ENCODE measurements at places on chromosomes 16 and 17.

DNA sequence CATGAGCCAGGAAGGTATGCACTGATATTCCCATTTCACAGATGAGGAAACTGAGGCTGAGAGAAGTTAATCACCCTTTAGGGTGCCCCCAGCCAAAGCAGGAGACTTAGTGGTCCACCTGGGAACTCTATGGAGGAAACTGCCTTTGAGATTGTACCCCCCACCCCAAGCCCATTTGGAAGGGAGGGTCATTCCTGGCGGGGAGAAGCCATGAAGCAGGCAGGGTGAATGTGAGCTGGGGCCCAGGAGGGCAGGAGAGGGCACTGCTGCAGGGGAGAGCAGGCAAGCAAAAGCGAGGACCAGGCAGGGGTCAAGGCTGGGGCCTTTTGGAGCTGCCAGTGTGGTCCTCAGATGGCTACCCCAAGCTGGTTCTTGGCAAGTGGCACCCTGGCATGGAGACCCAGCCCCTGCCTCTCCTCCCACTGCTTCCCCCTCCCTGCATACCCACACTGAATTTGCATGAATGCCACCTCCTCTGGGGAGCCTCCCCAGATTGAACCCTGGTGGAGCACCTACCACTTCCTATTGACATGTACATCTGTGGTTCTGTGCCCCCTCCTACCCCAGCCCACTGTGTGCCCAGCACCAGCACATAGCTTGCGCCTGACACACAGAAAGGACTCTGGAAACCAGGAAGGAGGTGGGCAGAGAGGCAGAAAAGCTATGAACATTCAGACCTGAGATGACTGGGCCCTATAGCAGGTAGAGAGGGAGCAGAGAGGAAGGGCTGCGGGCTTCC, 965 bp upstream of the TMC6 start:
- DNase-seq, result peak; percentile 75

DNA sequence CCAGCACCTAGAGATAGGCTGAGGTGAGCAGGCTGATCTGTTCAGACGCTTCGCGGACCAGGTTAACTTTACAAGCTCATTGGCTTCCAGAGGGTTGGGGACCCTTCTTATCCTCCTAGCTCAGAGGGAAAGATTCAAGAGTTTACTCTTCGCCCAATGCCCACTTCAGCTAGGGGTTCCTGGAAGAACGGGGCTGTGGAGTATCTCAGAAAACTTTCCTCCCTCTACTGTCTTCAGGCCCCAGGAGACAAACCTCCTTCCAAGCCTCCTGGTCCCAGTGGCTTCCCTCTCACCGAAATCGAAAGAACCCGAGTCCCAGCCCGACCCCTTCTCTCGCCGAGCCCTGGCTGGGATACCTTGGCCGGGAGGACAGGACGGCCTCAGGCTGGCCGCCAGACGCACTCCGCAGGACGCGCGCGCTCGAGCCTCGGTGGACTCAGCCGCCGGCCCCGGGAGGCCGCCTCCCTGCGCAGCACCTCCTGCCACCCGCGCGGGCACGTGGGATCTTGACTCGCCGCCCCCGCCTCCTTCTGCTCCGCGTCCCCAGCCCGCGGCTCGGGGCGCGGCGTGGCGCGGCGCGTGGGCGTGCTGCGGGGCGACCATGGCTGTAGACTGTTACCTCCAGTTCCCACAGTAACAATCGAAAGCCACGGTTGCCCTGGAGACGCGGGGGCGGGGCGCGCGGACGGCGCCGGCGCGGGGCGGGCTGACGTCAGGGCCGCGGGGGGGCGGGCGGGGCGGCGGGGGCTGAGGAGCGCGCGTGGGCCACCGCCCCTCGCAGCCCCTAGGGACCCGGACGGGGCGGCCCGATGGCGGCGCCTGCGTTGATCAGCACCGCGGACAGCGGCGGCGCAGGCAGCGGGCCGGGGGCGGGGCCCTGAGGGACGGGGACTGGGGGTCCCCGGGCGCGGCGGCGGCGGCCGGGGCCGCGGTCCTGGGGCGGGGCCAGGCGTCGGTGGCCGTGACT, 5.3 kb upstream of the HIC1 start:
- DNase-seq, result peak; percentile 92

DNA sequence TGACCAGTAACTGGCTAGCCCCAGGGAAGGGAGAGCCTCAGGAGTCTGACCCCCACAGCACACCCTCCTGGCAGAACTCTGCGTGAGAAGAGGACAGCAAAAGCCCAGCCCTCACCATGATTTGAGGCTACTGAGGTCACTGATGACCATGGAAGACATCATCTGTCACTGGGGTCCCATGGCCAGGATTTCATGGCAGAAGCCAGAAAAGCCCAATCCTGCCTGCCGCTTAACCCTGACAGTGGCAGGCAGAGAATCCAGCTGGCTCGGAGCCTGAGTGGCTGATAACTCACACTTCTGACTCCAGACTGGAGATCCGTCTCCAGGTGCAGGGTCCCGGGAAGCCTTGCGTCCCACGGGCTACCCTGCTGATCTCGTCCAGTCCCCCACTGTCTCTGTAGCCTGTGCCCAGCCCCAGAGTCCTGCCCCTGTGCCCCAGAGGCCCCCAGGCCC, 17.5 kb downstream of the GRIN2C start:
- DNase-seq, result no peak

GRCh38 chr16:50915120-50915519, 173.2 kb downstream of the CYLD start:
- DNase-seq, result no peak

DNA sequence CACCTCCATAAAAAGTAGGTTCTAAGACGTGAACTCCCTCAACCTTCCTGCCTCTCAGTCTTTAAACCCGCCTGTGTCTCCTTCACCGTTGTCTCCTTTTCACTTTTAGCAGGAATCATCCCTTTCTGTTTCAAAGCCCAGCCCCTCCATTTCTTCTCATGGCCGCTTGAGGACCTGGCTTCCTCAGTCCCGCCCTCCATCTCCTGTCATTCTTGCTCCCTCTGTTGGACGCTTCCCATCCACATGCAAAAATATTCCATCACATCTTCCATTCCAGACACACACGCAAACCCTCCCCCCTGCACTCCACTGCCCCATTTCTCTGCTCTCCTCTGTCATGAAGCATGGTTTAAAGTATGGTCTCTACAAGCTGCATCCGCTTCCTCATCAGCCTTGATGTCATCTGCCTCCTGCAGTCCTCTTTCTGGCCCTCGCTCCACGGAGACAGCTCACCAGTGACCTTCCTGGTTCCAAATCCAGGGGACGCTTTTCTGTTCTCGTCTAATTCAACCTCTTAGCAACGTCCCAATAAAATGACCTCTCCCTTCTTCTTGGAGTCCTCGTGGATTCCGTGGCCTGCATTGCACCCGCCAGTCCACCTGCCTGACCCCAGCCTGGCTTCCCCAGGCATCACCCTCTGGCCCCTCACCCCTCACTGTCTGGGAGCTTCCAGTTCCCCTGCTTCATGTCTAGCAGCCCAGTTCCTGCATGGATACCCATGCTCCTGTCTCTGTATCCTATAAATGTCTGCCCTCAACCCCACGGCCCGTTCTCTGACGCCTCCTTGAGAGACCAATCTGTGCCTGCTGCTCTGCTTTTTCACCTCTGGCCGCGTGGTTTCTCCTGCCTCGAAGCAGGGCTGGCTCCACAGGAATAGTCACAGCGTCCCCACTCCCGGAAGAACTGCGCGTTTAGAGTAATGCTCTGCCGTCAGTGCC, 26.2 kb downstream of the ANKRD40 start:
- peak; percentile 33 for DNase-seq

GRCh38 chr17:82623707-82624106, 24.5 kb downstream of the WDR45B start:
- DNase-seq, result no peak

- no peak for DNase-seq
Observed at GRCh38 chr16:66224626-66225025, 141.9 kb upstream of the CDH5 start.

GRCh38 chr16:9793623-9794022, 388.6 kb downstream of the GRIN2A start:
- no peak for DNase-seq

DNA sequence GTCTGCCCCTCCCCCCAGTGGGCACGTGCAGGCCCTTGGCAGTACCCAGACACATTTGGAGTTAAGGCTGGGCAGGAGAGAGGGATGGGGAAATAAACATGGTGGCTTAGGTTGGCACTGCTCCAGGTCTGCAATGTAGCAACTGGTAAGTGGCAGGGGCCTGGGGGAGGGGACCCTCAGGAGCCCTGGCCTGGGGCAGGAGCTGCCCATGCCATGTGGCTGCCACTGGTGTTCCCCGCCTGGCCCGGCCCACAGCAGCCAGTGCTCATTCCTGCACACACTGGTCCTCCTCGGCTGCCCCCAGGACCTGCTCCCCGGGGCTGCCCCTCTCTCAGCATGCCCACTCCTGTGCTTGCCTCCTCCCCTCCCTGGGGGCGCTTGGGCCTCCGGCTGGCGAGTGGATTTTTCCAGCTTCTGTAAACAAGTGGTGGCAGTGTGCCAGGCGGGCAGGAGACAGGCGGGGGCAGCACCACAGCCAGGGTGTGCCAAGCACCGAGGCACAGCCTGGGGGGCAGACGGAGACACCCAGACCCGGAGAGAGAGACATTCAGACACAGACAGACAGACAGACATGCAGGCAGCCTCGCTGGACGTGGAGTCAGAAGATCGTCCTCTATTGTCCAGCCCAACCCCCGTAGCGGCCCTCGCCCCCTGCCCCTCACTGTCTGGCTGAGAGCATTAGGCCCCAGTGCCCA, 9.4 kb downstream of the THRA start:
- no peak for DNase-seq

DNA sequence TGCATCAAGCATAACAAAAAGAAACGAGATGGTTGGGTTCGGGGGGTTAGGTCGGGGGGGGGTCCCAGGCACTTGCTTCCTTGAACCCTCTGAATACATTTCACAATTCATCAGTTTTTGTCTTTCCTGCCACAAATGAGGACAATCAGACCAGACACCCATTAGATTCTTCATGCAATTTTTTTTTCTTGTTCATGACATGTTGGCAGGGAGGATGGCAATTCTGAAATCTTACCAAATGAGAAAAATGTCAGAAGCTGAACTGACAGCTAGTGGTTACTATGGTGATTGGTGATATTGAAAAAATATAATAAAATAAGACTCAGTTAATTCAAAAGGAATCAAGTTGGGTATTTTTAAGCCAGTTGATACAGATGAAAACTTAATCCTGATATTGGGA, 419.5 kb upstream of the PSMD7 start:
- DNase-seq, result no peak

- DNase-seq, result no peak
Observed at GRCh38 chr17:38550661-38551060, 55.1 kb downstream of the SRCIN1 start.

GRCh38 chr17:65677932-65678331, 116.5 kb upstream of the AXIN2 start:
- DNase-seq, result no peak

- no peak for DNase-seq
Observed at GRCh38 chr17:49971848-49972485, 3.0 kb downstream of the DLX4 start.

- no peak for DNase-seq
Observed at GRCh38 chr17:79325709-79326430, 251.2 kb downstream of the ENGASE start.

DNA sequence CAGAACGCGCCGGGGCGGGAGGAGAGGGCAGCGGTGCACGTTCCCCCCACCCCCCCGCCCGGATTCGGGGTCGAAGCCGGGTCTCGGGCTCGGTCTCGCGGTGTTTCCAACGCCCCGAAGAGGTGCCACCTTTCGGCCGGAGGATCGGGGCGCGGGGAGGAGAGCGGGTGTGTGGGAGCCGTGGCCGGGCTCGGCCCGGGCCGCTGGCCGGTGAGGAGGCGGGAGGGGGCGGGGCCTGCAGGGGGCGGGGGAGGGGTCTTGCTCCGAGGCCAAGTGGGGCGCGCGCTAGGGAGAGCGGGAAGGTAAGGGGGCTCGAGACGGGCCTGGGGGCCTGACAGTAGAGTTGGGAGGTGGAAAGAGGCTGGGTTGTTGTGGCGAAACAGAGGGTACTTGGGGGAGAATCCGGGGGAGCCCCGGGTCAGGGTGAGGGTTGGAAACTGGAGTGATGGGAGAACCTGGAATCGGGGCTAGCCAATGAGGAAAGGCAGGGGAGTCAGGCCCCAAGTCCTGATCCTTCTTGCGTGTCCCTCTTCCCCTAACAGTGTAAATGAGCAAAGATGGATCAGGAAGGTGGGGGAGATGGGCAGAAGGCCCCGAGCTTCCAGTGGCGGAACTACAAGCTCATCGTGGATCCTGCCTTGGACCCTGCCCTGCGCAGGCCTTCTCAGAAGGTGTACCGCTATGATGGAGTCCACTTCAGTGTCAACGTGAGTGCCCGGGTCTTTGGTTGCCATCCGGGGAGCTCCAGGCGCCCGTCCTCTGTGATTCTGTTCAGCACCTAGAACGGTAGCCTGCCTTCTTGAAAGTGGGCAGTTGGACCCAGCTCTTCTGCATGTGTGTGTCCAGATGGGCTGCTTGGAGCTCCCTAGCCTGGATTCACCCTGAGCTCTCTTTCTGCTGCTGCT, 873 bp downstream of the SETD1A start:
- no peak for DNase-seq

- DNase-seq, result no peak
Observed at GRCh38 chr17:36937959-36938565, 787 bp downstream of the LHX1 start.

- DNase-seq, result no peak
Observed at GRCh38 chr17:28182559-28182958, 136.4 kb upstream of the TMEM97 start.

DNA sequence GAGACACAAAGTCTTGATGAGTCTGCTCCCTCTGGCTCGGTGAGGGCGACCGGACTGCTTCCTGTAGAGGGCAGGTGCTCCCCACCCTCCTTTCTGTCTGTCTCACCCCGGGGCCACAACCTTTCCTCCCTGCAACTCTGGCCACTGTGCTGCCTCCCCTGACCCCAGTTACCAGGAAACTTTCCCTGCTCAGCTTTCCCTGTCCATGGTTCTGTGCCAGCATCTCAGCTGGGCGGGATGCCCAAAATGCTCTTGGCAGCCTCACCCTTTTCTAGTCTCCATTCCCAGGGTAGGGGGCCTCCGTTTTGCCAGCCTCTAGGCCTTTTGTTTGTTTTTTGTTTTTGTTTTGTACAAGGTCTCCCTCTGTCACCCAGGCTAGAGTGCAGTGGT, 1.4 kb downstream of the PLD2 start:
- DNase-seq, result no peak

- DNase-seq, result no peak
Observed at GRCh38 chr16:2186064-2186463, 10.3 kb downstream of the CASKIN1 start.

- DNase-seq, result no peak
Observed at GRCh38 chr17:31309556-31309955, 4.3 kb downstream of the EVI2B start.

Measured in activated naive CD4-positive, alpha-beta T cell treated with anti-CD3 and anti-CD28 coated beads, Interleukin-2, amount 10 ng/mL, durations not matched to agents 7 days and 5 days (primary cell).